ENCODE measurements at places on chromosomes 2 and 18.

GRCh38 chr18:50970006-50970405, 2.2 kb downstream of the ELAC1 start:
- DNase-seq: no peak

GRCh38 chr2:137287913-137288639, 522.7 kb downstream of the THSD7B start:
- no peak for DNase-seq

DNA sequence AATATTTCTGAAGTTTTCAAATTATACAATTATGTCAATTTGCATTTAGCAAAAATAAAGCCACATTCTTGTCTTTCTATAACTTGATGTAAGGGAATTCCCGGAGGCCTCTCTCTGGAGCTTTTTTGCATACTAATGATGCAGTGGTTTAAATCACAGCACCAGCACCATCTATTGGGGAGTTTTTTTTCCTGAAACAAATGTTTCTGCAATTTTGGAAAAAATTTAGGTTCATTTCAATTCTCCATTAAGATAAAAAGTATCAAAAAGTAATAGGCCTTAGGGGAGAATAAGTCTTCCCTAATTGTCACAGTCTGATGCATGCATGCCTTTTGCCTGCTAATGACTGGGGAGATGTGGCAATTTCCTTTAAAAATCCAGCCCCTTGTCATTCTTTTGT, 13.5 kb downstream of the CBLN2 start:
- DNase-seq: no peak

DNA sequence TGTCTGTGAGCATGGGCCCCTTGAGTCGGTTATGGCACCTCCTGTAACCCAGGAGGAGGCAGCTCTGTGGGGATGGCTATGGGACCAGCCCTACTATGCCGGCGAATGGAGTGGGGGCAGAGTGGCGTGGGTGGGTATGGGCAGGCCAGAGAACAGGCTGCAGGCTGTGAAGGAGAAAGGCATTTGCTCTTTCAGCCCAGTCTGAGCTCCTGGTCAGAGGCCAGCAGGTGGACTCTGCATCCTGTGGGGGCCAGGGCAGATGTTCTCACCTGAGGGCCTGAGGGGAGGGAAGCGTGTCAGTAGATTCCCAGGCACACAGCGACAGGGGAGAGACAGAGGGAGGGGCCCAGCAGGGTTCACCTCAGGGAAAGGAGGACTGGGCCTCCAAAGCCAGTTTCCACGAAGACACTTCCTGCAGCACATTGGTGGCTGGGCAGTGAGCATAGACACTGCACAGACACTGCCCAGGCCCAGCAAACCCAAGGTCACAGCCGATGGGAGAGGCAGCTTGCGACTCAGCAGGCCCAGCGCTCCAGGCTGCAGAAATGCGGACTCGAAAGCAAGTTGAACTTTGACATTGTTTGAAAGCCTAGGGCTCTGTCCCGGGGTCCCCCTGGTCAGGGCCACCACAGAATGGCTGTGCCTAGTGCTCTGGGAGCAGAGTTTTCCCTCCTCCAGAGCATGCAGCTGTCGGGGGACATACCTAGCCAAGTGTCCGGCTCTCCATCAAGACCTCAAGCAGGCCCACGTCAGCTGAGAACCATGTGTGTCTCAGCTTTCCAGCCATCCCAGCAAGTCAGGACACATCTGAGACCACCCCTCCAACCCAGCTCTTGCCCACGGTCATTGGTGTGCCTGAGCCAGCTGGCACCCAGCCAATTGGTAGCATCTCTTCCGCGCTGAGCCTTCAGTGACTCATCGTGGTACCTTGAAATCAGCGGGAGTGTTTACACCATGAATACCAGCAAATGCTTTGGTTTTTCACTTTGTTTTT, 53.8 kb downstream of the TGOLN2 start:
- no peak for DNase-seq

GRCh38 chr18:649341-649740, 8.1 kb upstream of the TYMS start:
- no peak for DNase-seq
